ENCODE measurements at places on chromosomes 5 and 9.

- DNase-seq: no peak
These were observed 12.8 kb downstream of the FAM81B start for GRCh38 chr5:95403996-95404395.

DNA sequence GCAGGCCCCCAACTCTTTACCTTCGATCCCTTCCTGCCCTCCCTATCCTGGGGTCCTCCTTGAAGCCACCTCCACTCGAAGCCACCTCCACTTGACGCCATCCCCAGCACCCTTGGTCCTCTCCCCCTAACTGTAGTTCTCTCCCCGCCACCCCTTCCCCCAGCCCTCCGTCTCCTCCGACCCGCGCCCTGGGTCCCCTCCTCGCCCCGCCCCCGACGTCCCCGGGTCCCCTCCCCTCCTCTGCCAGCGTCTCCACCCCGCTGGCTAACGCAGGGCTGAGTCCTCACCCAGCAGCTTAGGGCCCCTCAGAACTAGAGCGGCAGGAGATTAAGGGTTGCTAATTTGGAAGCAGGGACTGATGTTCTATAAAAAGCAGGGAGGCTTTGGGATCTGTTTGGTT, 30.6 kb upstream of the ANKRD33B start:
- no peak for DNase-seq

DNA sequence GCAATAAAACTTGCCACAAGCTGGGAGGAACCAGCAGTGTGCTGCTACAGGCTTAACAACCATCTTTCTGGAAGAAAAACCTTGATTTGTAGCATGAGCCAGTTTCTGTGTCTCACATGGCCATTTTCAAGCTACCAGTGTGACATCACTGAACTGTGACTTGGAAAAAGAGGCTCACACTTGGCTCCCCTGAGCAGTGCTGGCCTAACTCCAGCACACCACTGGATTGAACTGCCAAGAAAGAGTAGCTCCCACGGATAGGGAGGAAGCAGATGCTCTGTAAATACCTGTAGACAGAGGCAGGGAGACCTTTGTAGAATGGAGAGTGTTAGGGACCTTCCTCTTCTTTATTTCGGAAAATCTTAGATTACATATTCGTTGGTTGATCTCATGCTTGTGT, 197.9 kb downstream of the SH3GL2 start:
- no peak for DNase-seq

DNA sequence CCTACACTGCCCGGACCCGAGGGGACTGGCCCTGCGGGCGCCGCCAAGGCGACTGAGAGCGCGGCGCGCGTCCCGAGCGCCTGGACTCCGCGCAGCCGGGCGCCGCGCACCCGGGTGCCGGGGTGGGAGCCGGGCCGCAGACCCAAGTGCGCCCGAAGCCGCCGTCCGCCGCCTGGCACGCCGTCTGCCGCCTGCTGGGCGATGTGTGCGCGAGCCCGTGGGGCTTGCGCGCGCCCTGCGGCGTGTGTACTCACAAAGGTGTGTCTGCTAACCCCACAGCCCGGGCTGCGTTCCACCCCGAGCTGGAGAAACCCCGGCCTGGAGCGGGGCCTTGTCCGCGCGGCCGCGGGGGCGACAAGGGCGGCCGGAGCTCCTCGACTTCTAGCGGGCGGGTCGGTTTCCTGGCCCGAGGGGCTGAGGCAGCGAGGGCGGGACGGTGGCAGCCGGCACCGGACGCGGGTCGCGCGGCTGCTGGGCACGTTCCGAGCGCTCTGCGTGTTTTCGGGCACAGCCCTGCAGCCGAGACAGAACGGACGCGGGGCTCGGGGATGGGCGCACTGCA, 1.1 kb upstream of the ZSWIM6 start:
- peak; percentile 63 for DNase-seq

DNA sequence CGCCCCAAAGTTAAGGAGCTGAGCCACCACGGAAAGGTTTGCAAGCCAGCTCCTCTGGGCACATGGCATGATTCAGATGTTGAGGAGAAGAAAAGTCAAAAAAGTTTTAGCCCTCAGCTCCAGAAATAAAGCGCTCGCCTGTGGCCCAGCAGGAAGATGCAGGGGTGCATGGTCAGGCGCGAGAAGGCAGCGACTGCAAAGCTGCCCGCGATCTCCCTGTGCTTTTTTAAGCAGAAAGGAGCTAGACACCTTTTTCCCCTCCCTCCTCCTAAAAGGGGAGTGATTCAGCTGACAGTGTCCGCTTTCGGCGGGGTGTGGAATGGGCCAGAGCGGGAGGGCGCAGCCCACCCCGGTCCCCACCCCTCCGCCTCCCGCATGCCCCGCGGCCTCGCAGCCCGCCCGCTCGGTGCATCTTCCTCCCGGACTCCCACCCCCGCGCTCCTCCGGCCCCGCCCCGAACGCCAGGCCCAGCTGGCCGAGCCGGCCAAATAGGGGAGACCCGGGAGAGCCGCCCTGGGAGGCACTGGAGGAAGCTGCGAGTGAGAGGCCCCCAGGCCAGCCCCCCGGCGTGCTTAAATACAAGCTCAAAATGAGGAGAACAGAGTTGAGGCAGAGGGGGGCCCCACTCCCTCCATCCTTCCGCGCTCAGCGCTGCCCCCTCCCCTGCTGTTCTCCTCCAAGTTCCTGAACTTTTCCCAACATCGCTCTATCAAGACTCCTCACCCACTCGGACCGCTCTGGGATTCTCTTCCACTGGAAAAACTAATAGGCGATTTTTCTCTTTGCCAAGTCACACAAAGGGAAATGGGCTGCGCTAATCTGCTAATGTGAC, at the start of gene ADAMTS12:
Gene ADAMTS12 (minus strand): TSS at position 203 of the 832 bp plus-strand sequence. CDS start 134 bp downstream, at position 69.
- no peak for DNase-seq

DNA sequence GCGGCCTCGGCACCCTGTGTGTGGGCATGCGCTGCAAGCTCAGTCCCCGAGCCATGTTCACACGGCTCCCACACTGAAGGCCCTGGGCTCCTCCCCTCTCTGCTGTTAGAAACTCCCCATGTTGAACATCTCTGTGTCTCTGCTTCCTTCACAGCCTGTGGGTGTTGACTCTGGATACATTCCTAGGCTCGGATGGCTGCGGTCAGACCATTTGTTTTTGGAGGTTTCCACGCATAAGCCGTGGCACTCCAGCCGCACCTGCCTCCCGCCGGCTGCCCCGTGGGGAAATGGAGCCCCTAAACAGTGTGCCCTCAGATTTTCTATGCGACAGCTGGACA, 31.2 kb upstream of the LRRC14B start:
- no peak for DNase-seq

Data from activated CD8-positive, alpha-beta memory T cell treated with anti-CD3 and anti-CD28 coated beads for 1 hour (primary cell).